SK-N-SH treated with all-trans-retinoic acid at 6 μM for 48 hours (cell line): ENCODE measurements at places on chromosomes 7 and 10.

- peak; percentile 50 for ATAC-seq
These were observed 669 bp downstream of the PI4K2A start for GRCh38 chr10:97640868-97641811.

GRCh38 chr10:28089467-28089866 lies 90.6 kb upstream of the ODAD2 start:
- peak; percentile 39; the same call in 2 of the 3 replicates for ATAC-seq

GRCh38 chr7:156001496-156002260 lies 189.4 kb upstream of the SHH start:
- ATAC-seq, result no peak

GRCh38 chr10:86244297-86245014 lies 122.1 kb downstream of the GRID1 start:
- peak; percentile 20; the same call in 1 of the 3 replicates for ATAC-seq

GRCh38 chr7:100380196-100380595 lies 6.9 kb downstream of the PILRA start:
- ATAC-seq, result no peak

DNA sequence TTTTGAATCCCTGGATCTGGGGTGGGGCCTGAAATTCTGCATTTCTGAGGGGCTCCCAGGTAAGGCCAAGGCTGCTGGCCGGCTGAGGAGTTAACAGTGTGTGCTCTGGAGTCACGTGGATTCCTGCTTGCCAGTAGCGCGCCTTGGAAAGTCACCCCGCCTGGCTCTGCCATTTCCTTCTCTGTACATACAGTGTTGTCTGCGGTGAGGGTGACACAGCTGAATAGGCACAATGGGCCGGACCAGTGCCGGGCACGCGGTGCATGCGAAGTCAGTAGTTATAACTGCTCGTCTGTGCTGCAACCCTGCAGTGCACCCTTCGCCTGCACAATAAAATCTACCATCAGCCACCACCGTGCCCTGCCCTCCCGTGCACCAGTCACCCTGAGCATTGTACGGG lies 68.0 kb upstream of the EEPD1 start:
- no peak for ATAC-seq

DNA sequence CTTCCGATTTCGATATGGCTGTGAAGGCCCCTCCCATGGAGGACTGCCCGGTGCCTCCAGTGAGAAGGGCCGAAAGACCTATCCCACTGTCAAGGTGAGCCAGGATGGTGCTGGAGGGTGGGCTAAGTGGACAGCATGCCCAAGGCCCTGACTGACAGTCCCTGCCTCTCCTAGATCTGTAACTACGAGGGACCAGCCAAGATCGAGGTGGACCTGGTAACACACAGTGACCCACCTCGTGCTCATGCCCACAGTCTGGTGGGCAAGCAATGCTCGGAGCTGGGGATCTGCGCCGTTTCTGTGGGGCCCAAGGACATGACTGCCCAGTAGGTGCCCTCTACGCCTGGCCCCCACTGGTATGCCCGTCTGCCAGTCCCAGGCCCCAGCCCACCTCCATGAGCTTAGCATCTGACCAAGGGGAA lies 1.2 kb downstream of the NFKB2 start:
- ATAC-seq, result no peak

DNA sequence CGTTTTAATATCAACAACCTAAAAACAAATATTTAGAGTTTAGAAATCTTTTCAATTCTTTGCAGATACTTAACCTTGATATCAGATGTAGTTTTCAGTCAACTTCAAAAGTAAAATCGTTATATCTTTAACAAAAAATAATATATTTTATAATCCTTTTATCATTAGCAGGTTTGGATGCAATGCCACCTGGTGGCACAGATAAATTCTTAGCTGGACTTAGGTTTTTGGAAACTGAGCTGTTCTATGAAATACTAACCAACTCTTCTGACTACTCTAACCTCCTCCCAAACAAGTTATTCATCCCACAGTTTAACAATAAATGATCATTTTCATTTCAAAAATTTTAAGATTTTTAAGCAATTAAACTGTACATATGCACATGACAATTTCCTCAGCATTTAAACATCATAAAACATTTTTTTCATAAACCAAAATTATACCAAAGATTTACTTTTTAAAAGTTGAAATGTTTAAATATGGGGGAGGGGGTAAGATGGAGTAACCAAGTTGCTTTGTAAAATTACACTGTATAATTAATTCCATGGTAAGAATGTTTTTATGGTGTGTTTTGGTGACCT lies 56.9 kb downstream of the HIBADH start:
- ATAC-seq, result peak; percentile 85

DNA sequence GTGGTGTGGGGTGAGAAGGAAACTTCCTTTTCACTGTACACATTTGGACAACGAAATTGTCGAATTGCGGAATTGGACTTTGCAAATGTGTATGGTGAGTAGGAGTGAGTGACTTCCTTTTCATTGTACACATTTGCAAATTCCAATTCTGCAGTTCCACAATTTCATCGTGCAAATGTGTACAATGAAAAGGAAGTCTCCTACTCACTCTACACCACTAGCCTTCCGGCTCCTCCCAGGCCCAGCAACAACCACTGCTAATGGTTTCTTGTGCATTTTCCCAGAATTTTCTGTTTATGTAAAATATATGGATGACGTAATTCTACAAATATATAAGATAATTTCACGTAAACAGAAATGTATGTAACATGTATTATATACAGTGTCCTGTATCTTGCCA lies 118.5 kb downstream of the ARL4A start:
- no peak for ATAC-seq

DNA sequence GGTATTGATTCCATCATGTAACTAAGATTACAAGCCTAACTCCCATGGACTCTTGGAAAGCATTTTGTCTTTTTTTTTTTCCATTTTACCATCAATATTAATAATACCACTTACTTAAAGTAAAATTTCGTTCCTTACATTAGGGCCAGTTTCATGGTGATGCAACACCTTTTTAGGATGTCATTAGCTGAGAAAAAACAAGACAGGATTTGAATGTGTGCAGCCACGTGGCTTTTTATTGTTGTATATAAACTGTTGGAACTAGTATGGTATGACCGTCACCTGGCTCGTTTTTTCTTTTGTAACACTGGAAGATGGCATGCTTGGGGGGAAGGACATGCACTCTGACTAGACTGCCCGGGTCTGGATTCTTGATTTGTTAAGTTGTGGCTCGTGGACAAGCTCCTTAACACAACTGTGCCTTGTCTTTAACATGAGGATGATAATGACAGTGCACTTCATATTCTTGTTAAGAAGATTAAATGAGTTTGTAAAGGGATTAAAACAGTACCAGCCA lies 42.1 kb downstream of the ARHGAP21 start:
- no peak for ATAC-seq

DNA sequence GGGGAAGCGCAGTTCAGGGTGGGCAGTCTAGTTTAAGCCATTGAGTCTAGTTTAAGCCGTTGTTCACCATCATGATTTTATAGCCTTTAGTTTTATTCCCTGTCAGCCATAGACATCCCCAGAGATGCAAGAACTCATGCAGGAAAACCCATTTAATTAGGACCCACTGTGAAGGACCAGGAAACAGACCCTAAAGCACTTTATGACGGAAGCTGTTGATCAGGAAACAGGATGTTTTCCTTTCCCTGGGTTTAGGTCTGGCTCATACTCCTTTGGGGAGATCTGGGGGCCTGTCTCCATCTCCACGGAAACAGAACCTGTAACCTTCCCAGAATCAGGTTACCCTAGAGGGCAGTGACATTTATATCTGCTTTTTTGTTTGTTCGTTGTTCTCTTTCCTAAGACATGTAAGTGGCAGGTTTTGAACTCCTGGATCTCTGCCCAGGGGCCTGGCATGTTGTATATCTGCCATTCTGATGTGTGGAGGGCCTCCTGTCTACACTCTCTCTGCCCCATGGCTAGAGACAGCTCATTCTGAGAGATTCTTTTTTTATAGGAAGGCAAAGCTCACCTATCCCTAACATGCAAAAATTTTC lies 657.2 kb upstream of the GALNT17 start:
- no peak for ATAC-seq

- no peak for ATAC-seq
These were observed 32.9 kb downstream of the TLX1 start for GRCh38 chr10:101164020-101164419.

DNA sequence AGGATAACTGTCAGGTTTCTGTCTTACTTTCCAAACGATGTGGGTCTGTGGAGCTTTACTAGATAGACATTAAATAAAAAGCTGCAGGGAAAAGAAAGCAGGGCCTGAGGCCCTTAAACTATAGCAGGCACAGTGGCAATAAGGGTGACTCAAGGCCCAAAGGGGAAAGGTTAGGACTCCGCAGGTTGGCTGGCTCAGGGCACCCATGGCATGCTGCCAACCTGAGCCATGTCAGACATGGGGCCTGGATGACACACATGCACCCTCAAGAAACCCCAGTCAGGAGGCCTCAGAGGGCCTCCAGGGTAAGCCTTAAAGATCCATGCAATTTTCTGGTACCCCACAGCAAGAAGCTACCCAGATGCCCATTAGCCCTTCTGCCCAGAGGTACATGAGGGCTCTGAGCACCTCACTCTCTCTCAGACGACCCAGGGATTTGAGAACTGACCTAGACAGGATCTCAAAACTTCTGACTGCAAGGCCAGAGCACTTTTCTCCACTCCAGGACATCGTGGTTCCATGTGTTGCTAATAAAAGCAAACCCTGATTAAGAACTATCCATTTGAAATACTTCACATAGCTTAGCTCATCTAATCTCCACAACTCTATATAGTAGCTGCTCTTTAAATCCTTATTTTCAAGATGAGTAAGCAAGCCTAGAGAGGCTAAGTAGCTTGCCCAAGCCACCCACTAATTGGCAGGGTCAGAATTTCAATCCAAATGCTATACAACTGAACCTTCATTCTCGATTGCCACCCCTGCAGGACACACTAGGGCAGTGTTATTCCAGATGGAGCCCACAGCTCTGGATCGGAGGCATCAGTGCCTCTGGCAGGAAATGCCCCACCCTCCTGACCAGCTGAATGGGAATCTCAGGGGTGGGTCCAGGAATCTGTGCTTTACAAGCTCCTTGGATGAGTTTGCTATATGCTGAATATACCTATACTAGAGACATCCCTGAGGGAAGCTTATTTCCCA lies 132.5 kb upstream of the EFCAB10 start:
- ATAC-seq, result peak; percentile 44

GRCh38 chr10:131162866-131163843 lies 148.4 kb downstream of the TCERG1L start:
- no peak for ATAC-seq

- ATAC-seq, result no peak
These were observed 125.2 kb downstream of the RNF216 start for GRCh38 chr7:5656233-5656632.

DNA sequence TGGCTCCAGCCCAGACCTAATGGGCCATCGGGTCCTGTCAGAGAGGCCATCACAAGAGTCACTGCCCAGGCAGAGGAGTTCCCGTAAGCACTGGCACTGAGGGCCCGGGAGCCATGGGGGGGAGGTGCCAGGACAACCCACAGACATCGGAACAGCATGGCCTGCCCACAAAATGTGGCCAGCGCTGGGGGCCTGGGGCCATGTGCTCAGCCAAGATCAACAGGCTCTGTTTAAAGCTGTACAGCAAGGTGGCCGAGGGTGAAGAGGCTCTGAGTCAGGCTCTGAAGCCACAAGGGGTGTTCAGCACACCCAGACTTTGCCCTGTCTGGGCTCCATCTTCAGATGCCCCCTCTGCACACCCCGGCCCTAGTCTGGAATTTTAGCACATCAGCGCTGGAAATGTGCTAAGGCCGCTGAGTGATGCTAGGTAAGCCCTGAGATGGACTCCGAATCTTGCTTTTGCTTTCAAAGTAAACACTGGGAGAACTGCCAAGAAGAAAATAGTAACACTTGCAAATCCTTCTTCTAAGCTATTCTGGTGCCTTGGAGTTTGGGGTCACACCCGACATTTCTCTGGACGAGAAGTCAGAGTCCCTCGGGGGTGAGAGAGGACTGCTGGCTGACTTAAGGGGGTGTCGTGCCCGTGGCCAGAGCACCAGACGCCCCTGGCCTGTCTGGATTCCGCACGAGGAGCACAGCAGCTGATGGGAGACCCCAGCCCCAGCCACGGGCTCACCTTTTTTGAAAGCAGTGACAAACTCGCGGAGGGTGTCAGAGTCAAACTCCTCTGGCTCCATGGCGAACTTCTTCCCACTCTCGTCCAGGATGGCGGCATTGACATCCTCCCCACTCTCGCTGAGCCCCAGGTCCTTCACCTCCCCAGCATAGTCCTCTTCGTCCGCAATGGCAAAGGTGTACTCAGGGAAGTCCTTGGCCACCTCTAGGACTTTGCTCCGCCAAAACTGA lies 23.6 kb downstream of the PDIA4 start:
- no peak for ATAC-seq

GRCh38 chr10:130459851-130460490 lies 323.8 kb downstream of the GLRX3 start:
- ATAC-seq, result no peak

DNA sequence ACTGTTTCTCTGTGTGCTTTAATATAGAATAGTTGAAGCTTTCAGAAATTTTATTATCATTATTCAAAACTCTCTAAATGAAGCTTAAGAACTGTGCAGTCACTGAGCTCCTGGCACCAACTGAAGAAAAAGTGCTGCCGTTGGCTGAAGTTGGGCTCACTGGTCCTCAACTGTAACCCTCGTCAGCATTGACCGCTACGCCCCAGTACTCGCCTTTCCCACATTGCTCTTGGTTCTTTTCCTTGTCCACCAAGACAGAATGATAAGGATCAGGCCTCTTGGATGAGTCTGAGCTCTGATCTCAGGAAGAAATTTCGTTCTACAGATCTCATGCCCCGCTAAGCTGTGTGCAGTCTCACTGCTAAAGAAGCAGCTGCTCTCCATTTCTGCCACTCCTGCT lies 7.9 kb upstream of the TAF3 start:
- ATAC-seq, result peak; percentile 59

DNA sequence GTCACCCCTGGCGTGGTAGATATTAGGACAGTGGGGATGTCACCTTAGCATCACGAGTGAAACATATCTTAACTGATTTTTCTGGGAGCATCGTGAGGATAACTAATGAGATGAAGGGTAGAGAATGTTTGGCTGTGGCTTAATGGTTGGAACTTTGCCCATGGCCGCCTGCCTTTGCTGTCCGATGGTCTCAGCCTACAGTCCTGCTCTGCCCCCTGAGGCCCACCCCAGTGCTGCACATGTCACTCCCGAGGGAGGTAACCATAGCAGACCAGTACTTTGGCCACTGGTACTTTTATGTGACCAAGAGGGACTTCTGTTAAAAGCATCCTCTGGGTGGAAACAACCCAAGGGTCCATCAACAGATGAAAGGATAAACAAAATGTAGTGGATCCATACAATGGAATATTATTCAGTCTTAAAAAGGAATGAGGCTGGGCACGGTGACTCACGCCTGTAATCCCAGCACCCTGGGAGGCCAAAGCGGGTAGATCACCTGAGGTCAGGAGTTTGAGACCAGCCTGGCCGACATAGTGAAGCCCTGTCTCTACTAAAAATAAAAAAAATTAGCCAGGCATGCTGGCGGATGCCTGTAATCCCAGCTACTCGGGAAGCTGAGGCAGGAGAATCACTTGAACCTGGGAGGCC lies 58.4 kb downstream of the TACR2 start:
- no peak for ATAC-seq
